ENCODE measurements at places on chromosomes 6 and 20. TPM values are rescaled to one million over a fixed set of nuclear protein-coding genes. Genes with fewer than 3 reads are reported as not detected.

DNA sequence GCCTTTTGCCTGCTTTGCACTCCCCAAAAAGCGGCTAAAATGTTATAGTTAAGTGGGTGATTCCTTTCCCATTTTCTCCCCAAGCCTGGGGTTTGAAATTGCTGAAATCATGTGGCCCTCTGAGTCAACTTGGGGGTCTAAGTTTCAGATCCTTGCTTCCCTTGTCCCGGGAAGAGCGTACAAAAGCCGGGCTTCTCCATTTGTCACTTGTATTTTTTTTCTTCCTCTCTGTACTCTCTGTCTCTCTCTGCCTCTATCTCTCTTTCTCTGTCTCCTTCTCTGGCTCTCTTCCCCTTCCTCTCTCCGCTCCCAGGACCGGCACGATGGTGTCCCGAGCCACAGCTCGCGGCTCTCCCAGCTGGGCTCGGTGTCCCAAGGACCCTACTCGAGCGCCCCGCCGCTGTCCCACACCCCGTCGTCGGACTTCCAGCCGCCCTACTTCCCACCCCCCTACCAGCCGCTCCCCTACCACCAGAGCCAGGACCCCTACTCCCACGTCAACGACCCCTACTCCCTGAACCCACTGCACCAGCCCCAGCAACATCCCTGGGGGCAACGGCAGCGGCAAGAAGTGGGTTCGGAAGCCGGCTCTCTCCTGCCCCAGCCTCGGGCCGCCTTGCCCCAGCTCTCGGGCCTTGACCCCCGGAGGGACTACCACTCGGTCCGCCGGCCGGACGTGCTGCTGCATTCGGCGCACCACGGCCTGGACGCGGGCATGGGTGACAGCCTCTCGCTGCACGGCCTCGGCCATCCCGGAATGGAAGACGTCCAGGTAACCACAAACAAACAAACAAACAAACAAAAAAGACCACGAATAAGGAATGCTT is 4.6 kb downstream of the TFAP2B start:
- H3K27me3 ChIP-seq, result peaks cover 96% of the 10 kb centered on the region
- no peak for DNase-seq
- H3K27ac ChIP-seq, result no peak overlapping the region

DNA sequence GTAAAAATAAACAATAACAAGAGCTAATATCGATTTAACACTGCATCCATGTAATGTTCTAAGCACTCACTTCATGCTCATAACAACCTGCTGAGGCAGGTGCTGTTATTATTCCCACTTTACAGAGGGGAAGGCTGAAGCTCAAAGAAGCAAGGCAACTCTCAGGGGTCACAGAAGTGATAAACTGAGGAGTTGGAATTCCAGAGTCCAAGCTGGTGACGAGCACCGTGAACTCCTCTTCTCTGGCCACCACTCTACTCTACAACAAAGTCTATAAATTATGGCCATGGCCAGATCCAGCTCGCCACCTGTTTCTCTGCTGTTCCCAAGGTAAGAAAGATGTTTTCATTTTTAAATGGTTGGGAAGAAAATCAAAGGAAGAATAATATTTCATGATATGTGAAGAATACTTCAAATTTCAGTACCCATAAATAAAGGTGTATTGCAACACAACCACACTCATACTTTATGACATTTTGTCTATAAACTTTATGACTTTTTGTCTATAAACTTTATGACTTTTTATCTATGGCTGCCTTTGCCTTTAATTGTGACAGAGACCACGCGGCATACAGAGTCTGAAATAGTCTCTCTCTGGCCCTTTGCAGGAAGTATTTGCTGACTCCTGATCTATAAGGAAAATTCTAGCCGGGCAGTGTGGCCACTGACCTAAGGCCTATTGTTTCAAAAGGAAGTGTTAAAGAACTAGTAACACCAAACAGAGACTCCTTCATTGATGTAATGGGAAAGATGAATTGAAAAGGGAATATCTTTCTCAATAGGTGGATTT is 113.2 kb upstream of the KCNG1 start:
- peaks cover 18% of the 10 kb centered on the region for H3K27me3 ChIP-seq
- H3K36me3 ChIP-seq, result no peaks in the 10 kb centered on the region
- no peak overlapping the region for H3K4me3 ChIP-seq
- no peak for DNase-seq

- no peak overlapping the region for H3K4me3 ChIP-seq
- DNase-seq, result no peak
- peaks cover 5% of the 10 kb centered on the region for H3K4me1 ChIP-seq
- H3K27ac ChIP-seq, result no peak overlapping the region
- peaks cover 6% of the 10 kb centered on the region for H3K27me3 ChIP-seq
- H3K36me3 ChIP-seq, result no peaks in the 10 kb centered on the region
Observed at GRCh38 chr20:50037575-50037974, 54.8 kb downstream of the SNAI1 start.

DNA sequence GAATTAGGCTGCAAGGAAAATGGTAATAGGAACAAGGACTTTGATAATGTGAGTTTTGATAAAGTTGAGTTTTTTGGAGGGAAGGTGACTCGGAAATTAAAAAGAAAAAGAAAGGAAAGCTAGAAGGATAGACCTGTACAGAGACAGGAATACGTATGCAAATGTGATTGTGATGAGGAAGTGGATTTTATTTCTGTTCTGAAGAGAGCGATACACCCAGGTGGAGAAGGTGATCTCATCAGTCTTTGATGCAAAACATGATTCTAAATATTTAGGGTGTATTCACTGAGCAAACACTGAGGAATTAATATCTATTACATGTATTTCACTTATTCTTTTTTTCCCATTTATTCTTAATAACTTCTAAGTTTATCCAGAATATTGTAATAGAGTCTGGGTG is 9.2 kb upstream of the PLEKHG1 start:
- H3K27ac ChIP-seq, result no peak overlapping the region
- H3K4me3 ChIP-seq, result no peak overlapping the region
- H3K36me3 ChIP-seq, result no peaks in the 10 kb centered on the region
- H3K27me3 ChIP-seq, result peaks cover 18% of the 10 kb centered on the region

DNA sequence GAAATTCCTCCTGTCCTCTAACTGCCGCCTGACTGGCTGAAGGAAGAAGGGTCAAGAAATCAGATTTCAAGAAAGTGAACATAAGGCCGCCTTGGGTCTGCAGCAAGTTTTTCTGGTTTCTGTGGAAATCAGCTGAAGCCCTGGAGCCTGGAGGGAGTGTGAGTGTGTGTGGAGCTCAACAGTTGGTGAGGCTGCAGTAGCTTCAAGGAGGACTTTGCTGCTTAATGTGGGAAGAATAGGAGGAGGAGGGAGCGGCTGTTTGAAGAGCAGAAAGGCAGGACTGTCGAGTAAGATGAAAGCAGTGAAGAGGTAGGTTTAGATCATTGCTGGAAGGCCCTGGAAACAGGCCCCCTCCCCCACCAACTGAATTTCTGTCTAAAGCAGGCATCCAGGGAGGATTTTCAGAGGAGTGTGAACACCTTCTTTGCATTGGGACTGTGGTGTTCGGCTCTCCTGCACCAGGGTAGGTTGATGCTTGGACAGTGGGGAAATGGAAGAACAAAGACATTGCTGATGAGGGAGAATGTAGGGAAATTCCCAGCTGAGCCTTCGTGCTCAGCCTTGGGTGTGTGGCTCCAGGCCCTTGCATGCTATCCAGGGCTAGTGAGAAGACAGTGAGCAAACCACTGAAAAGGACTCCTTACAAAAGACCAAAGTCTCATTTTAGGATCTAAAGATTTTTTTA is 79.5 kb upstream of the VSTM2L start:
- DNase-seq, result no peak
- no peaks in the 10 kb centered on the region for H3K36me3 ChIP-seq
- H3K27me3 ChIP-seq, result no peaks in the 10 kb centered on the region
- H3K4me1 ChIP-seq, result peaks cover 11% of the 10 kb centered on the region

DNA sequence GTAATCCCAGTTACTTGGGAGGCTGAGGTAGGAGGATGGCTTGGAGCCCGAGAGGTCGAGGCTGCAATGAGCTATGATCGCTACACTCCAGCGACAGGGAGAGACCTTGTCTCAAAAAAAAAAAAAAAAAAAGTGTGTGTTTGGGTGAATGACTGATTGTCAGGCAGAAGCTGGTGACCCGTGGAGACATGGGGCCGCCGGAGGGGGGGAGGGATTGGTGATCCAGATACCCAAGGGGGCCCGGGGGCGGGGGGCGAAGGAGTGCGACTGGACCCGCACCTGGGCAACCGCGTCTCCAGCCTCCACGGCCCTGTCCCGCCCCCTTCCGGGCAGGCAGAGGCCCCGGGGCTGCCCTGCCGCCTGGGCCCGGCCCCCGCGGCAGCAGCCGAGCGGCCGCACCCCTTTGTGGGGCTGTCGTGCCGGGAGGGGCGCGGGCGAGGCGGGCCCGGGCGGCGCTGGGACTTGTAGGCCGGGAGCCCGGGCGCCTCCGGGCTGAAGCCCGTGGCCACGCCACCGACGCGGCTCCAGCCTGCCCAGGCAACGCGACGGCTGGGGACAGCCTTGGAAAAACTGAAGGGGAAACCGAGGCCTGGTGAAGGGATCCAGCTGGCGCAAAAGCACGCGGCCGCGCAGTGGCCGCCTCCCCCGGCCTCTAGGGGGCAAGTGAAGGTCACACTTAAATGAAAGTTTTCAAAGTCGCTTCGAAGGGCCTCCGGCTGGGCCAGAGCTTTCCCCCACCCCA is 2.1 kb upstream of the RBM38 start:
- H3K27me3 ChIP-seq, result no peaks in the 10 kb centered on the region
- peak overlapping the region; percentile 88 for H3K27ac ChIP-seq
- H3K4me1 ChIP-seq, result peaks cover 27% of the 10 kb centered on the region
- H3K36me3 ChIP-seq, result peaks cover 4% of the 10 kb centered on the region

- H3K4me1 ChIP-seq, result peaks cover 32% of the 10 kb centered on the region
- no peaks in the 10 kb centered on the region for H3K36me3 ChIP-seq
- no peak overlapping the region for H3K4me3 ChIP-seq
- H3K27me3 ChIP-seq, result no peaks in the 10 kb centered on the region
- DNase-seq, result no peak
Observed at GRCh38 chr6:13474360-13474759, 13.0 kb downstream of the GFOD1 start.

DNA sequence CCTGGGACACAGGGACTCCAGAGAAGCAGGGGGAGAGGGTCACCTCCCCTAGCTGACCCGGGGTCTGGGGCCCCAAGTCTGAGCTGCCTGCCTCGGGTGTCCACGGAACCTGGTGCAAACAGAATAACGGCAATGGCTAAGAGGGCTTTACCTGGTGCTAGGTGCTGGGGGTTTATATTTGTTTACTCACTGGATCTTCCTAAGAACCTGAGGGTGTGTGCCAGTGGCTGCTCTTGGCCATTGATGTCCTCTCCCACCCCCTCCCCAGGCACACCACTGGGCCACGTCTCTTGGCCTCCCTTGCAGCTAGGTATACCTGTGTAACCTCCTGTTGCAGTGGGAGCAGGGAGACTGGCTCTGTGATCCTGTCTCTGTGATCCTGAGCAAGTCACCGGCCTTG is 157.9 kb upstream of the MLN start:
- no peak overlapping the region for H3K4me3 ChIP-seq
- no peak overlapping the region for H3K27ac ChIP-seq
- peaks cover 7% of the 10 kb centered on the region for H3K27me3 ChIP-seq
- no peak for DNase-seq

DNA sequence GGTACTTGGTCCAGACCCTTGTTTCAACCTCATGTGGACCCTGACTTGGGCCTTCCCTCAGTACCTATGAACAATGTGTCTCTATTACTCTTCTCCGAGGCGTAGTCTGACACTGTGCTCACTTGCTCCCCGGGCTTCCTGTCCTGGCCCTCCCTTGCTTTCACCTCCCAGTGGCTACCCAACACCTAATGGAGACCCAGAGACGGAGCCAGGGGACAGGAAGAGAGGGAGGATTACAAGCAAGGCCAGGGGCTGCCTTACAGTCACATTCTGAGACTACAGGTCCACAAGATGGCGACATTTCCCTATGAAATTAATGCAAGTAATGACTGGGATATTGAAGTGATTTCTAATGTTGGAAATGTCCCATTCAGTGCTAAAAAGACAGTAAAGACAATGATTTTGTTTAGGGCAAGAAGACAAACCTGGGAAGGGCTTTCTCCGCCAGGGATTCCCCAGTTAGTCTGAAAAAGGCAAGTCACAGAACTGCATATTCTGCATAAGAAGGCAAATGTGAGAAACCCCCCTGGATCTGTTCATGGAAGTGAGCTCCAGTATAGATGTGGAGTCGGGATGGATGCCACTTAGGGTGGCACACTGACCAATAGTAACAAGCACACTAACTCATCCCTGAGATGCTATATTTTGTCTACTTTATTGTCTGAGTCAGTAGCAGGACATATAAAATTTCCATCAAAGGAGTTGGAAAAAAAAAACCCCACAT is 44.0 kb upstream of the ZBTB24 start:
- H3K27ac ChIP-seq, result no peak overlapping the region
- no peaks in the 10 kb centered on the region for H3K27me3 ChIP-seq
- peaks cover 3% of the 10 kb centered on the region for H3K36me3 ChIP-seq
- peaks cover 5% of the 10 kb centered on the region for H3K4me1 ChIP-seq
- DNase-seq, result peak; percentile 62

DNA sequence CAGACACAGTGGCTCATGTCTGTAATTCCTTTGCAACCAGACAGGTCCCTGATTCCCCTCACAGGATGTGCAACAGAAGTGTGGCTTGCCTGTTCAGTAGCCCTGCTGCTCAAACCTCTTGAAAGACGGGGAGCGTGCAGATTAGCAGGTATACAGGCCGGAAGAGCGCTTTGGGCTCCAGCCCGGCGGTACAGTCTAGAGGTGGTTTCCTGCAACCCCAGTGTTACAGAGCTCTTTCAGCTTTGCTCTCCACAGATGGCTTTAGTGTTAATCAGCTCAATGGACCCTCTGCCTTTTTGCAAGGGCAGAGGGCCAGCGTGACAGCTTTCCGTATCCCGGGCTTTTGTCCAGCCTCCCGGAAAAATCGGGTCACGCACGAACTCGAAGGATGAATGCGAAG is 67.2 kb upstream of the TNFRSF21 start:
- peak; percentile 1 for DNase-seq
- no peak overlapping the region for H3K27ac ChIP-seq
- H3K27me3 ChIP-seq, result peaks cover 4% of the 10 kb centered on the region
- H3K36me3 ChIP-seq, result no peaks in the 10 kb centered on the region
- H3K4me3 ChIP-seq, result no peak overlapping the region

DNA sequence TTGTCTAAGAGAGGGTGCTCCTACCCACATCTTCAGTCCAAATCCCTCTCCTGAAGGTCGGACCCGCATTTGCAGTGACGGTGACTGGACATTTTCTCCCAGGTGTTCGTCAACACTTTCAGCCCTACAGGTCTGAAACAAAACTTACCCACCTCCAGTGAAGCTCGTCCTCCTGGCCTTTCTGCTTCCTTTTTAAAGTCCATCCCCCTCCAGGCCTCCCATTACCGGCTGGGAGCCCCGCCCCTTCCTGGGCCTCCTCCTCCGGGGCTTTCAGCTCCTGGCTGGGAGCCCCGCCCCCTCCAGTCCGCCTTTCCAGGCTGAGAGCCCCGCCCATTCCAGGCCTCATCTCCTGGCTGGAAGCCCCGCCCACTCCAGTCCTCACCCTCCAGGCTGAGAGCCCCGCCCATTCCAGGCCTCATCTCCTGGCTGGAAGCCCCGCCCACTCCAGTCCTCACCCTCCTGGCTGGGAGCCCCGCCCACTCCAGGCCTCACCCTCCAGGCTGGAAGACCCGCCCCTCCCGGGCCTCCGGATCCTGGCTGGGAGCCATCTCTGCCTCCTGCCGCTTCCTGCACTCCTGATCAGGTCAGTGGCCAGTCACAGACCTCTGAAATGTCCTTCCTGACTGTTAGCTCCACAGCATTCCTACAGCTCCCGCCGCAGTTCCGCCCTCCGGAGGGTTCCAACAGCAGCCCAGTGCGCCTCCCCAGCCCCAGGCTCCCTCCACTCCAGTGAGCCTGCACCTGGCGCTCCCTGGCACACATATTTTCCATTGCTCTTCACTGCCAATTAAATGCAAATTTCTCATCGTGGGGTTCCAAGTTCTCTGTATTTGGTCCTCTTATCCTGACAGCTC is 98.5 kb downstream of the LY86 start:
- no peak for DNase-seq
- H3K27me3 ChIP-seq, result peaks cover 8% of the 10 kb centered on the region

Gene ADGB
- total RNA-seq, result 0.14 TPM

Gene ECT2L
- total RNA-seq, result not detected

Gene PHACTR3
- not detected for total RNA-seq

Gene RNF39
- total RNA-seq, result not detected

Gene PPIL6
- 0.56 TPM for total RNA-seq

Data from activated T-cell treated with anti-CD3 and anti-CD28 coated beads, Interleukin-2, amount 50 U/mL, for 72 hours (primary cell).